NCI-H1048 (cell line): ENCODE measurements at places on chromosomes 12 and 14.

DNA sequence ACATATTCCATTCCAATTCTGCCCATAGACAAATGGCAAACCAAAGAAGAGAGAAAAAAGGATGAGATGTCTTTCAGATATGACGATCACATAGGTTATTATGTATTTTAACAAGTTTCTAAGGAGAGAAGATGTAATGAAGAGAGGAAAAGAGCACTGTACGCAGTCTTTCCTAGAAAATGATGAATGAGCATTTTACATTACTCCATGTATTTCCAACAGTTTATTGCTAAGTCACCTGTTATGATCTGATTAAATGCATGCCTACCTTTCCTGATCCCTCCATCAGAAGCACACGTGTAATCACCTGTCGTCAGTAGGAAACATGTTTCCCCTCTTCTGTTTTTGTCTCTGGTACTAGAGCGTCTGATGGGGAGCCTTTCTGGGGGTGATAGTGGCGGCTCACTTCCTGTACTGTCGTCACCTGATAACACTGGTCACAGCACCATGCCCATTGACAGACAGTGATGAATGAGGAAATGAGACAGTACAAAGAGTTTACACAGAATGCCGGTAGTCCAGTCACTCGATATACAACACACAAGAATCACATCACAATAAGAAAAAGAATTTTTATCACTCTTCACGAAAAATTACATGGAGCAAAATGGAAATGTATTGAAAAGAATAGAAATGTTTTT, 161.6 kb downstream of the KCNC2 start:
- no peak for DNase-seq

GRCh38 chr12:122866379-122866778, 29.5 kb downstream of the VPS37B start:
- DNase-seq: no peak

DNA sequence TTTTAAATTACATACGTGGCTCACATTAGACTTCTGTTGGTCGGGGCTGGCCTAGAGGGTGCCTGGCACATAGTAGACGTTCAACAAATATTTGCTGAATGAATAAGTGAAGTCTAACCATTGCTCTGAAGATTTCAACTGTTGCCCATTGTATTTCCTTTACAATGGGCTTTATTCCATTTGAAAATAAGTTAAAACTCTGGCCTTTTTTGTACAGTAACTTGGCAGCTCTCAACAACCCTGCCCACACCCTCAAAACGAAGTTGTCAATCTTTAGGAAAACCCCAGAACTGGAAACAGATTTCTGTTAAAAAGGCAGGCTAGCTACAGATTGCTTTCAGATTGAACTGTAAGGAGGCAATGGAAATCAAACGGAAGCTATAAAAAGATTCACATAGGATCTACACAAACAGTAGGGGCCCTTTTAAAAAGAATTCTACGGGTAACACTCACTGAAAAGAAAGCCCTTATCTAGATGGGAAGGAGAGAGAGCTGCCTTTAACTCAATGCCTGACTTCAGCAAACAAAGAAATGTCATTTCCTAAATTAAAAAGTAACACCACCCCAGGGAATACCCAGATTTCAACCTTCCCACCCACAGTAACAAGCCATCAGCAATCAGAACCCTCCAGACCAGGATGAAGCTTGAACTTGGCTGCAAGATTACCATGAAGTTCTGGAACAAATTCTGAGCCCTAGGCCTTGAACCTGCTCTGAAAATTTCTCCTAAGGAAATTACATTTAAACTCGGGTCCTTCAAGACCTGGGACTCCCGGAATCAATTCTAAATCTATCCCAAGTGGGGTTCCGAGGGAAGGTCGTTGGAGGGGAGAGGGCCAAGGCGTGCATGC, 1.4 kb downstream of the WSB2 start:
- DNase-seq: no peak

DNA sequence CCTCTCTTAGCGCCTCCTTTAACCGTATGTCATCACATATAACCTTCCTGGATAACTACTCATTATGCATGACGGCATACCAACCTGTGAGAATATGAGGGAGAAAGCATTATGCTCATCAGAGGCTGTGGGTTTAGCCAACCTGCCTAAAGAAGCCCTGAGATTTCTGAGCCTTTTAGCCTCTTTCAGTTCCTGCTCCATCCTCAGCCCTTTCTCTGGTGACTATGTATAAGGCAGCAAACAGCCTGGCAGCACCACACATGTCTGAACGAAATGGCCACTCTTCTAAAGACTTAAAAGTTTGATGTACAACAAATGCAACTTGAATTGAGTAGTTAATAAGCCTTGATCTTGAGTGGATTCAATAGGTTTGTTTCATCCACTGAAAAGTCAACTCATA, 64.8 kb upstream of the SOX5 start:
- no peak for DNase-seq

DNA sequence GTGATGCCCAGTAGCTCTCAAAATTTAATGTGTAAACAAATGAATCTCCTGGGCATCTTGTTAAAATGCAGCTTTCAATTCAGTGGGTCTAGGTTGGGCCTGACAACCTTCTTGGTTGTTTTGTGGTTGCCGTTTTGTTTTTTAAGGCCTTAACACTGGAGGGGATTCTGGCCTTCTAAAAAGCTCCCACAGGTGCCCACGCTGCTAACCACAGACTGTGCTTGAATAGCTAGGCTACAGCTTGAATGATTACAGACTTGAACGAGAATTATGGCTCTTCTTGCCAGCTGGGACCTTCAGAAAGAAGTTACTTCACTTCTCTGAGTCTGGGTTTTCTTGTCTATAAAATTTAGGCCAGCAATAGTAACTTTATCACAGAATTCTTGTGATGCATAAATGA, 1.3 kb upstream of the FLVCR2 start:
- no peak for DNase-seq

- DNase-seq: no peak
Observed at GRCh38 chr12:64723630-64724029, 35.6 kb downstream of the GNS start.
